ENCODE measurements at places on chromosomes 6 and 20.

GRCh38 chr20:53708129-53708968 is 114.7 kb upstream of the ZNF217 start:
- no peak for DNase-seq

- DNase-seq = no peak
These were observed 9.6 kb upstream of the FOXF2 start for GRCh38 chr6:1379788-1380147.

DNA sequence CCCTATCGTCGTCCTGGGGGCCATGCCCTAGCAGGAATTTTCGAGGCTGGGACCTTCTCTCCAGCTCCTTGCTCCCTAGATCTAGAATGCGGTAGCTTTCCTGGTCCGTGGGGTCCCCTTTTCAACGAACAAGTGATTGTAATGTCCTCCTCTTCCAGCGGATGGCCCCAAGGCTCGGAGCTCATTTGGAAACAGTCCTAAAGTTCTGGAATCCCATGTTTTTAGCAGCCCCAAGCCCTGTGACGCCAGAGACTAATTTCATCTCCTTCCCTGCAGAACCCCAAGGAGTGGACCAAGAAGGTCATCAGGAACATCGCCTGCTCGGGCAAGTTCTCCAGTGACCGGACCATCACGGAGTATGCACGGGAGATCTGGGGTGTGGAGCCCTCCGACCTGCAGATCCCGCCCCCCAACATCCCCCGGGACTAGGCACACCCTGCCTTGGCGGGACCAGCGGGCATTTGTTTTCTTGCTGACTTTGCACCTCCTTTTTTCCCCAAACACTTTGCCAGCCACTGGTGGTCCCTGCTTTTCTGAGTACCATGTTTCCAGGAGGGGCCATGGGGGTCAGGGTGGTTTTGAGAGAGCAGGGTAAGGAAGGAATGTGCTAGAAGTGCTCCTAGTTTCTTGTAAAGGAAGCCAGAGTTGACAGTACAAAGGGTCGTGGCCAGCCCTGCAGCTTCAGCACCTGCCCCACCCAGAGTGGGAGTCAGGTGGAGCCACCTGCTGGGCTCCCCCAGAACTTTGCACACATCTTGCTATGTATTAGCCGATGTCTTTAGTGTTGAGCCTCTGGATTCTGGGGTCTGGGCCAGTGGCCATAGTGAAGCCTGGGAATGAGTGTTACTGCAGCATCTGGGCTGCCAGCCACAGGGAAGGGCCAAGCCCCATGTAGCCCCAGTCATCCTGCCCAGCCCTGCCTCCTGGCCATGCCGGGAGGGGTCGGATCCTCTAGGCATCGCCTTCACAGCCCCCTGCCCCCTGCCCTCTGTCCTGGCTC is 48.5 kb downstream of the PYGB start:
- no peak for DNase-seq

DNA sequence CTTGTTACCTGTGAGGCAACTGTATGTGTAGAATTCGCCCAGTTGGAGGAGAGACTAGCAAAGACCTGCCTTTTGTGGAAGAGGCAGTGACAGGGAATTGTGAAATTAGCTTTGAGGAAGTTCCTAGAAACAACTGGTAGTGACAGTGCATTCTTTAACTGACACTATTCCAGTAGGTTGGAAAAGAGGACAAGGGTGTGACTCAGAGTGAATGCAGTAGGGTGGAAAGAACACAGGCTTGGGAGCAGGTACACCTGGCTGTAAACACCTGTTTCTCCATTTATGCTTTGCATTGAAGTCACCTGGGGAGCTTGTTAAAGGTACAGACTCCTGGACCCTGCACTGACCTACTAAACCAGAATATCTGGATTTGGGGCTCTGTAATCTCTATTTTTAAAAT is 295.7 kb downstream of the PHACTR1 start:
- DNase-seq = no peak

DNA sequence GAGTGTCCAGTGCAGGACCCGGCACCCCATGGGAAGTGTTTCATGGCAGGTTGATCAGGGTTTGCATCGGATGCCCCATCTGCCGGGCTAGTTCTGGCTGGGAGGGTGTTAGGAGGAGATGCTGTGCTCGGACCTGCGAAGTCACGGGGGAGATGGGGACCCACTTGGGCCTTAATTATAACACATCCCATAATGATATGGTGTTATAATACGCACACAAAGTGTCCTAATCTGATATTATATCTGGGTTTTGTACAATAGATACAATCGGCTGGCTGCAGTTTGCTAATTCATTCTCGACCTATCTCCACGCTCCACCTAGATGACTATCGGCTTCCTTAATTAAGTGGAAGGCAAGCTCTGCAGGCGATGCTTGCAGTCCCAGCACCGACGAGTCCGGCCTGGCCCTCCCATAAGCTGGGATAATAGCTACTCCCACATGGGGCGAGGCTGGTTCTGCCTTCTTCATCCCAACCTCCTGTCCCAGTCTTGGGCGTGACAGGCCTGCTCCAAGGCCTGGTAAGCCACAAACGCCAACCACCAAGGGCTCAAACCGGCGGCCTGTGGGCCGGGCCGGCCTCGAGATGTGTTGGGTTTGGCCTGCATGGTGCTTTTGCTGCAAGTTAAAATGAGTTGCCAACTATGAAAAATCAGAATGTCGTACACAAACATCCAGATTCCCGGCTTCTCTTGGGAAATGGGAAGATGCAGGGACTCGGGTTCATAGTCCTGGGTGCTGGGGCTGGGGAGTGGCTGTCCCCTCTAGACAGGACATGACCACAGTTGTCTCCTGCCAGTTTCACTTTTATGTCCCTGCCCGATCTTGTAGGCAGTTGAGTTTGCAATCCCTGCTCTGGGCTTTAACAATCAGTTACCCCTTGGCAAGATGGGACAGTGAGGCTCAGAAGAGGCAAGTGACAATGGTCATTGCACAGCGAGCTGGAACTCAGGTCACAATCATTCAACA is 32.7 kb downstream of the CEBPB start:
- DNase-seq = no peak

GRCh38 chr6:132072271-132072670 is 121.1 kb upstream of the CCN2 start:
- no peak for DNase-seq

DNA sequence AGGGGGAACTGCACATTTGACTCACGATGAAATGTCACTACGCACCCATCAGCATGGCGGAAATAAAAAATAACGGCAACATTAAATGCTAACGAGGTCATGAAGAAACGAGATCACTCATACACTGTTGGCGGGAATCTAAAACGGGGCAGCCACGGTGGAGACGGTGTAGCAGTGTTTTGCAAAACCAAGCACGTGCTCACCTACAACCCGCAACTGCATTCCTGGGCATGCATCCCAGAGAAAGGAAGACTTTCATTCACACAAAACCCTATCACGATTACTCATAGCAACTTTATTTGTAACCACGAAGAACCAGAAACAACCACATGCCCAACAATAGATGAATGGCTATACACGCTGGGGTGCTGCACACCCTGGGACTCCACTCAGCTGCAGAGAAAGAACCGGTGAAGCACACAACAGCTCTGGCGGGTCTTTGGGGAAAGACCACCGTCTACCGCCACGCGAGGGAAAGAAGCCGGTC is 77.0 kb downstream of the YTHDF1 start:
- DNase-seq = no peak

DNA sequence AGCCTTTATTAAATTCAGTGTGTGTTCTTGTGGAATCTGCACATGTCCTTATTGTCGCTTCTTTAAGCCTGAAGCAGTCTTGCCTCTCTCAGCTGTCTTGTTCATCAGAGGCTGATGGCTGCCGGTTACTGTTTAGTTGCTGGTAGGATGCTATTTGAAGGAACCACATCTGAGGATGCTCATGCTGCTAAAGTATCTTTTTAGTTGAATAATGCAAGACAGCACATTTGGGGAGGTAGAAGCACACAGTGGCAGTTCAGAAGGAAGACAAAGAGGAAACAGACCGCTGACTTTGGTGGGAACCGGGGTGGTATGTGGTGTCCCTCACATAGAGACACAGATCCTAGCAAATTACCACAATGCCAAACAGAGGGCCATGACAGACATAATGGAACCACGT is 144.2 kb upstream of the HDDC2 start:
- DNase-seq = no peak

GRCh38 chr6:130115036-130115435 is 96.7 kb downstream of the L3MBTL3 start:
- DNase-seq = no peak

DNA sequence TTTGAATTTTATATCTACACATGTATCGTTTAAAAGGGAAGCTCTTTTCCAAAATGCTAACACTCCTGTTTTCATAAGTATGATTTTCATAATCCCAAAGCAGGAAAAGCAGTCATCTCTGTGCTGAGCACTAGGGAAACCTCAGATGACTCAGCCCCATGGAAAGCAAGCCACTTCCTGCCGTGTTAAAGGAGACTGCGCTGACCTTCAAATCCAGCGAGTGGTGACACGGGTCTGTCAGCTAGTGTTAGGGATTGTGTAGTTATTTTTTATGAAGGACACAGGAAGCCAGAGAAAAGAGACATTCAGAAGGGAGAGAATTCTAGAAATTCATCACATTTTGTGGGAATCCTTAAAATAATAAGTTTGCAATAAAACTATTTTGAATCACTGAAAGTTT is 57.0 kb upstream of the CD93 start:
- no peak for DNase-seq

DNA sequence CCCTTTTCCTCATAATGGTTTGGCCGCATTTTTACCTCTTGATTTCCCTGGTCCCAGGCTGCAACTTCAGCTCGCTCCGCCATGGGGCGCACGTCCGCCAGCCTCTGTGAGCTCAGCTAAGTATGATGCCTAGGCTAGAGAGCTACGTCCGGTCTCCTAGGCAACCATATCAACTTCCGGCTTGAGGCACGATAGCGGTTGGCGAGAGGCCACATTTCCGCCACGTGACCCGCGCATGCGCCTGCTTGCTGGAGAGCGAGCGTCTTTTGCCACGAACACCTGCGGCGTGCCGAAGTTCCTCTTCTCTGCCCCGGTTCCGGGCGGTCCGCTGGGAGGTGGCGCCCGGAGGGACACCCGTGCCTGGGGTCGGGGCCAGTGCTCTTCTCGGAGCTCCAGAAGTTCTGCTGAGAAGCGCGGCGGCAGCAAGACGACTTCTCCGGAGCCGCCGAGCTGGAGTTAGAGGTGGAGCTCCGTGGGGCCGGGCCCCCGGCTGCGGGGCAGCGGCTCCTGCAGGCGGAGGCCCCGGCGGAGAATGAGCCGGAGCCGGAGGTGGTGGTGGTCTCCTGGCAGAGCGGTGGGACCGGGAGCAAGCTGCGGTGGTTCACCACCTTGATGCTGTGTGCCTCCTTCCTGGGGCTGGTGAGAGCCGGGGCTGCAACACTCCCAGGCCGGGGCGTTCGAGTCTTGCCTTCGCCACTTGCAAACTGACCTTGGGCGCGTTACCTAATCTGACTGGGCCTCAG is 172.0 kb downstream of the SLC16A10 start:
- peak; percentile 92 for DNase-seq

DNA sequence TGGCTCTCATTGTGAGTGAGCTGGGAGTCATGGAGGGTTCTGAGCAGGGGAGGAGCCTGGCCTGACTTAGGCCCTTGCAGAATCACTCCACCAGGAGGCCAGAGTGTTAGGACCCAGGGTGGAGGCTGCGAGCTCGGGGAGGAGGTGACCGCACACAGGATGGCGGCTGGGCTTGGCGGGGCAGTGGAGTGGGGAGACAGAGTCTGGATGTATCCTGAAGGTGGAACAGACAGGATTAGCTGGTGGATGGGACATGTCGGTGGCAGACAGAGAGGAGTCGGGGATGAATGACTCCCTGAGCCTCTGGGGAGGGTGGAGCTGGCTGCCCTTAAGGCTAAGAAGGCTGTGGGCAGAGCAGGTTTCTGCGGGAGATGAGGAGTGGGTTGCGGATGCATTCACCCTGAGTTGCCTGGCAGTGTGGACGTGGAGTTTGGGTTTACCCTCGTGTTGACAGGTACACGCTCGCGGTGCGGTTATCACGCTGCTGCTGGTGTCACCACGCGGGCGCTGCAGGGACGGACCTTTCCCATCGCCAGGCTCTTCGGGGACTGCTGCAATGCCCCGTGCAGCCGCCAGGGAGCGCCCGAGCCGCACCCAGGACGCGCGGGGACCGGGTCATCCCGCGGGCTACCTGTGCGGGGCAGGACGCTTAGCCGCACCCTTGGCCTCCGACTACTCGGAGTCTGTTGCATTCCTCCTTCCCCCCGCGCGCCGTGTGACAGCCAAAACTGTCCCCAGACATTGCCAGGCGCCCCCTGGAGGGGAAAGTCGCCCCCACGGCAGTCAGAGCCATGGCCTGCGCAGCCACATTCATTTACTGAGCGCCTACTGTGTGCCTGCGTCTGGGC is 43.0 kb upstream of the PTGIS start:
- DNase-seq = peak; percentile 92

- no peak for DNase-seq
These were observed 235.2 kb downstream of the SYNE1 start for GRCh38 chr6:152401978-152402377.

GRCh38 chr6:95231416-95231815 is 345.9 kb upstream of the MANEA start:
- DNase-seq = no peak

DNA sequence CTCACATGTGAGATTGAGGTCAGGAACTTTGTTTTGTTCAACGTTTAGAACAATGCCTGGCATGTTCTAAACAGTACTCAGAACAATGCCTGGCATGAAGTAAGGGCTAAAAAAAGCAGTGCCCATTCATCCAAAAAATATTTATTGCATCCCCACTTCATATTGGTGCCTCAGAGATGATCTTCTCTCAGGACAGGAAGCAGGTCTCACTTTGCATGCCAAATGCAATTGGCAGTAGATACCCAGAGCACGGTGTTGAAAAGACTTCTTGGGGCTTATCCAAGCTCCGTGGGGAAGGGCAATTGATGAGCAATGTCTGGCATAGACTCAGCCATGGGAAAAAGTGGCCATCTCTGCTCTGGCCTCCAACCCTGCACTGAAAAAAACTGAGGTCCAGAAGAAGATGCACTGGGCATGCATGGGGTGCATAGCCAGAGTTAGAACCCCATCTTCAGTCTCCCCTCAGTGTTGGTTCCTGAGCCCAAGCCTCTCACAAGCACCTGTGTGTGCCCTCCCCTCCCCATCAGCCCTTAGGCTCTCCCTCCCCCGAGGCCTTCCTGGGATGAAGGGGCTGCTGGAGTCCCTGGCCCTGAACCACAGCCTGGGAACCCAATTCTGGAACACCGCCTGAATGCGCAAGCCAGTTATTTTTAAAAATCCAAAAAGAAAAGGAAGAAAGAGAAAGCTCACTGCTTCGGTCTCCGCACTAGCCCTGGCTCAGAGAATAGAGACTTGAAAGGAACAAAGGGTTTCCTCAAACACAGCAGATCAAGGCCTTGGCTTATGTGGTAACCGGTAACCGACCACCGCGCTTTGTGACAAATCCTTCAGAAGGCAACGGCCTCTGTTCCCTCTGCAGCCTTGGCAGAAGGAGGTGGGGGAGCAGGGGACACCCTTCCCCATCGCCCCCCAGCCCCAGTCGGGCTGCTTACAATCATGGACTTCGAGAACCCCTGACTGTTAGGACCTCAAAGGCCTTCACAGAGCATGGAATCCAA is 78.5 kb upstream of the SIRPA start:
- DNase-seq = no peak

DNA sequence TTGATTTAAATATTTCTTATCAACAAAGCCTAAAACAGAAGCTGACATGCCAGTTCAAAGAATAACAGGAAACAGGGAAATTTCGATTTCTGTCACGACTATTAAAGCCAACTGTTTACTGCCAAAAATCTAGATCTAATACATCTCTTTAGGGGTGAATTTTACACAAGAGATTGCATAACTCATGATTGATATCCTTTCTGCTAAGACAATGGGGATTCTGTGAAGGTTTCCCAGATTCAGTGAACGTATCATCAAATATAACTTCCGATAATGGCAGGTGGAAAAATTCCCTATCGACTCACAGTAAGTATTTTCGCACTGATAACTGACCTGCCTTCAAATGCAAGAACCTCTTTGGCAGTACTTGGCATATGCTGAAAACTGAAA is 42.9 kb downstream of the NHSL1 start:
- DNase-seq = no peak
